ENCODE measurements at places on chromosomes 4 and X.

DNA sequence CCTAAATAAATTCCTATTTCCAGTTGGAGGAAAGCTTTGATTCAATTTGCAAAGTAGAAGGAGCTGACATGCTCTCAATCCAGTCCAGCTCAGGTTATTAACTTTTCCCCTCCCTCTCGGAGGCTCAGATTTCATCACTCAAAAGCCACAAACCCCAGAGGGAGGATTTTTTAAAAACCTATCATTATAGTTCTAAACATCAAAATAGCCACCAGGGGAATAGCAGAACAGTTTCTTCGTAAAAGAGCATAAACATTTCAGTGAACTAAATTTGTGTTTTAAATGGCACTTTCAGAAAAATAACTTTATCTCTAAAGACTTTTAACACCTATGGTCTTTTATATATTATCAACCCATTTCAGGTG lies 8.8 kb downstream of the GPRIN3 start:
- DNase-seq = no peak

DNA sequence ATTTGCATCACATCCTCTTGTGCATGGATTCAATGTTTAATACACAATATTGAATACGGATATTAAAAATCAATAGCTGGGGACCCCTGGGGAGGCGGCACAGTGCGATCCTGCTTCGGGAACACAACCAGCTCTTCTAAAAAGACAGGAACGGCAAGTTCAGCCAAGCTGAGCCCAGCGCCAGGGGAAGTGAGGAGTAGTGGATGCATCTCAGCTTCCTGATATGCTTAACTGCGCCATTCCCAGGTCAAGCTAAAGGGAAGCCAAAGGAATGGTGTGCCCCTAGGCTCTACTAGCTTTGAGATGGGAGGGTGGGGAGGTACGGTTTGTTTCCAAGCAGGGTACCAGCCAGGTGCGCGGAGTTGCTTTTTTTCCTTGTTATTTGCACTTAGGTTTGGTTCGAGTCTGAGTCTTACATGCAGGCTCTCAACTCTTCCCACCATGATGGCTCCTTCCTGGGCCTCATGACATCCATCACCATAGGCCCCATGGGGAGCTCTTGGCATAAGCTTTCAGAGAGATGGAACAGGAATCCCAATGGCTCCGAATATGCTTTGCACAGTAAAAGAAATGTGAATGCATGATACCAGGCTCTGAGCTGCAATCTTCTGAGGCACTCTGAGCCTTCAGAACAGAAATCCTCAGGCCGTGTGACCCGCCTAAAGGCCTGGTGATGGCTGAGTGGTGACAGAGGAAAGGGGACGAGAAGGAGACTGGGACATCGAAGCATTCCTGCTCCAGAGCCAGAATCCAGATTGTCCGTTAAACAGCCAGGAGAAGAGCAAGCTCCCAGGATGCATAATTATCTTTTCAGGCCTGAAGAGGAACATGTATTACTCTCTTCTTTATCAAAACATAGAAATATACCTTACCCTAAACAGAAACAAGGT lies 51.8 kb upstream of the BCOR start:
- DNase-seq = no peak

DNA sequence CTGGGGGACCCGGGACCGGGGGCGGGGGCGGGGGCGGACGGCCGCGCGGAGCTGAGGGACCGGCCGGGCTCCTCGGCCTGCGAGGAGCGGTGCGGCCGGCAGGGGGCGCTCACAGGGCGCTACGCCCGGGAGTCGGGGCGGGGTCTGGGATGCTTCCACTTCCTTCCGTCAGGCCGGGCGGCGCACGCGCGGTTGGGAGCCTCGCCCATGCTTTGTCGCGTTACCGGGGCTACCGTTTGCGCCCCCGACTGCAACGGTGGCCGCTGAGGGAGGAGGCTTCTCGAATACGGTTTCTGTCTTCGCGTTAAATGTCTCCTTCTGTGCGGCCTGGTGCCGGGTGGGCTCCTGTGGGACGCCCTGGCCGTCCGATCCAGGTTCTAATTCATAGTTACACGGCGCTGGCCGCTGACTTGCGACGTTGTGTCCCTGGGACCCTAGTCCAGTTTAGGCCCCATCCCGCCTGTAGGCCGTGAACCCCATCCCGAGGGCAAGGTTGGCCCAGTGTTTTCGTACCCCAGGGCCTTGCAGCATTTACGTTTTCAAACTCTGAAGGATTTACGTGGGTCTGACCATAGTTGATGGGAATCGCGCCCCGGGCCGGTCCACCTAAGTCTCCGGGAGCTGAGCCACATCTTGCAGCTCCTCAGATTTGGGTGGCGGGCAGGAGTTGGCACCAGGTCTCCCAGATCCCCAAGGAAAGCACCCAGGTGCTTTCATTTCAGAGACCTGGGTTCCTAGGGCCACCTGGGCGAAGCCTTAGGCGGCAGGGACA lies 549 bp downstream of the MSL3 start:
- peak; percentile 67 for DNase-seq

DNA sequence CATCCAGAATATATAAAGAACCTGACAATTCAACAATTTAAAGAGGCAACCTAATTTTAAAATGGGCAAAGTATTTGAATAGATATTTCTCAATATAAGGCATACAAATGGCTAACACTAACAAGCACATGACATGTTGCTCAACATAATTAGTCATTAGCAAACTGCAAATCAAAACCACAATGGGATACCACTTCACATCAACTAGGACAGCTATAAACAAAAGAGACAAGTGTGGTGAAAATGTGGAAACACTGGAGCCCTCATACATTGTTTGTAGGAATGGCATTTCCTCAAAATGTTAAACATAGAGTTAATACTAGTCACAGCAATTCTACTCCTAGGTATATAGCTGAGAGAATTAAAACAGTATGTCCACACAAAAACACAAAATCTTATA lies 96.7 kb downstream of the CORIN start:
- DNase-seq = no peak

- DNase-seq = no peak
Measured at GRCh38 chrX:16484338-16484737, 165.6 kb upstream of the S100G start.

GRCh38 chrX:55135171-55135570 lies 46.4 kb downstream of the PAGE2 start:
- no peak for DNase-seq

- no peak for DNase-seq
Measured at GRCh38 chr4:151442002-151442401, 33.0 kb downstream of the FHIP1A start.

- no peak for DNase-seq
Measured at GRCh38 chr4:8702020-8702495, 109.5 kb downstream of the CPZ start.

- no peak for DNase-seq
Measured at GRCh38 chrX:23331701-23332100, 2.9 kb upstream of the PTCHD1 start.

DNA sequence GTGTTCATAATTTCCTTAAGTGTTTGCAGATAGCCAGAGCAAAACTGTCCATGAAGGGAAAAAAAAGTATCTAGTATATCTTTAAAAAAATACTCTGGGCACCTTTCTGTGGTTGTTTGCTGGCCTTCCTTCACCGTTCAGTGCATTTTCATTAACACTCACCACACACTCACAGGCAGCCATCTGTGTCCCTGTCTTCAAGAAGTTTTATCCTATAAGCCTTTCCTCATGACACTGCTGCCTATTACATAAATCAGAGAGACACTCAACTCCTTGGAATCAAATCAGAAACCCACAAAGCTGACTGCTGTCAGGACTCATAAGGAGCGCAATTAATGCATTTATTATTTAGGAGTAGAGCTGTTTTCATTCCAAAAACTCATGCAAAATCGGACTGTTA lies 1720.2 kb downstream of the PCDH7 start:
- no peak for DNase-seq

DNA sequence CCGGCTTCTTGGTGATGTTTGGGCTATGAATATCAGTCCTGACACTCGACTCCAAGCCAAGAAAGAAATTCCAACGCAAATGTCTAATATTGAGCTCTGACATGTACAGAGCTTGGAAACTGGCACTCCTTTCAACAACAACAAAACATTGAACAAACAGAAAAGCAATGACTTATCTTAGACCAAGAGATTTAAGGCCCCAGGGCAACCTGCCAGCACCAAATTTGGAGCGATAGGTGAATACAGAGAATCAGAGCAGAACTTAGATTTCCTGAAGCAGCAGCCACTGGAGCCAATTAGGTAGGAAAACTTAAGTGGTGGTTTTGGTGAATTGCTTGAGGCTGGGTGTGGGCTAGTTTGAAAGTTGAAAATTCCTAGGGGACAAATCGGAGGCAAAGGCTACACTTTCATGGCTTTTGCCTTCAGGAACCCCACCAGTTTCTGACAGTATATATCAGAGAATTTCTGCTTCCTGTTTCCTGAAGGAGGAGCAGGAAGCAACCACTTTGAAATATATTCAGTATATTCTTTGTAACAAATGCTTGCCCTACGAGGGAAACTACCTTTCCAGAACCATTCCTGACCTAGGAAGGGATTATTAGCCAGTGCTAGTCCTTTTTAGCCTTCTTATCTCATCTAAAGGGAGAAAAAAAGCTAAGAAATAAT lies 10.1 kb upstream of the FMR1 start:
- no peak for DNase-seq

DNA sequence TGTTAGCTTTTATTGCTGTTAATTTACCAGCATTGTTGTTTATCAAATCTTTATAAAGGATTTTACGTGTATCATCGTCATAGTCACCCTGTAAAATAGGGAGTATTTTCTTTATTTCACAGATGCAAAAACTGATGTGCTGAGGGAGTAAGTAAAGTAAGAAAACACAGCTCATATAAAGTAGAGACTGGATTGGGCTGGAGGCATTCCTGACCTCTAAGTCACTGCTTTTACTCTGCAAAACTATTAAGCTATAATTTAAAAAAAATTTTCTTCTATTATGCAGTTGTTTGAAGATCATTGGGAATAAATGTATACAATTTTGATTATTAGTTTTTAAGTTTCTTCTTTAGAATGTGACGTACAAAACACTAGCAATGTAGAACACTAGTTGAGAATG lies 45.9 kb downstream of the NUDT6 start:
- DNase-seq = no peak

GRCh38 chr4:88826771-88827170 lies 129.1 kb upstream of the NAP1L5 start:
- DNase-seq = no peak

DNA sequence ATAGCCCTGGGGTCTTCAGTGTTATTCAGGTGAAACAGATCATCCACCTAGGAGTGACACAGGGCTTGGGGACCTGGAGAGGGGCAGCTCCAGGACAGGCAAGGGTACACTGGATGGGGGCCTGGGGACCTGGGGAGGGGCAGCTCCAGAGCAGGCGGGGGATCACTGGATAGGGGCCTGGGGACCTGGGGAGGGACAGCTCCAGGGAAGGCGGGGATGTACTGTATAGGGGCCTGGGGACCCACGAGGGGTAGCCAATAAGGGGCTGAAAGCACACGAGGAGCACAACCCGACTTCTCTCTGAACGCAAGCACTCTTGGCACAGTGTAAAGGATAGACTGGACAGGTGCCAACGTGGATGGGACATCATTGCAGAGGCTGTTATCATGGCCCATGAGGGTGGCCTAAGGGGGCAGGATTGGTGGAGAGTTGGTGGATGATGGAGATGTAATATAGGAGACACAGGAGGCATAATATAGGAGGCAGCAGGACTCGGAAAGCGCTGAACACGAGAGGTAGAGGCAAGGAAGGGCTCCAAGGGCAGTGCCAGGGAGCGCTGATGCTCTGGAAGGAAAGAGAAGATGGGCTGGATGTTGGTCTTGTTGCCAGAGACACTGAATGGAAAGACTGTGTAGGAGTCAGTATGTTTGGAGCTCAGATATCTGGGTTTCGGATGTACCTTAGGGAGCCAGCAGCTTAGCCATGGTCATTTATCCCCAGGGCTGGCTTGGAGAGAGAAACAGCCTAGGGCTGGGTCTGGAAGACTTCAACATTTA lies 37.9 kb upstream of the FGFBP2 start:
- no peak for DNase-seq

DNA sequence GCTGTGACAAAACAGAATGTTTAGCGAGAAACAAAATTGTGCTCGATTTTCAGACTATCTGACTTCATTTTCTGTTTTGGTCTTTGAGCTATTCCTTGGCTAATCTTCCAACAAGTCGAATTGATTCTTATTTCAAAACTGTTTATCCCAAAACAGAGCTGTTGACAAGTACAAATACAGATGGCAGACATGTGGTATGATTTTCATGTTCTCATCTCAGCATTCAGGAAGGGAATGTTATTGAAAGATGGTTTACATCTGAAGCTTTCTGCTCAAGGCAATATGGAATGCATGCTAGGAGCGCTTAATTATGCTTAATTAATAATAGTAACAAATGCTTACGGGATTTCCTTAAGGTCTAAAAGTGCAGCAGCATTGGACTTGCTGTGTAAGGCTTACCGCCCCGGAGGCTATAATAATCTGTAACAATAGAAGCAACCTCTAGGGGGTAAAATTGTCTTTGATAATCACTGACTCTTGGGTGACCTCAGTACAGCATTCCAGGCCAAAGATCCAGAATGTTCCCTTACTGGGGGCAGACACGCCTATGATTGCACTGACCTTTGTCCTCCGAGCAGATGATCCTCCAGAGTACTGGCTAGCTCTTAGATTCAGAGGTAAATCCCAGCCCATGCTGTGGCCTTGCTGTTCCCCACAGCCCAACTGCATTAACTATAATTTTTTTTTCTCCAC lies 16.4 kb downstream of the LSM6 start:
- no peak for DNase-seq

DNA sequence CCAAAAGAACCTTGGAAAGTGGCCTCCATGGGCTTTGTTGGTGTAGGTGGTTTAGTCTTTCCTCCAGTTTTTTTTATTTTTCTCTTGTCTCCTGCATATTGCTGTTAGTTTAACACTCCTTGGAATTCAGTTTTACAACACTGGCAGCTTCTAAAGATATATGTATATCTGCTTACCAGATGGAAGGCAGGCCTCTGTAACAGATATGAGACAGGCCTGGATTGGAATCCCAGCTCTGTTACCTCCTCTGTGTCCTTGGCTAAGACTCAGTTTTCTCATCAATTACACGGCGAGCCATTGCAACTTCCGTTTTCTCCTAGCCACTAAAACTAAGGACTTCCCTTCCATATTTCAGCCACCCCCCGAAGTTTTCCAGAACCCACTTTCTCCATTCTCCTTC lies 133.4 kb upstream of the SMAD1 start:
- no peak for DNase-seq

DNA sequence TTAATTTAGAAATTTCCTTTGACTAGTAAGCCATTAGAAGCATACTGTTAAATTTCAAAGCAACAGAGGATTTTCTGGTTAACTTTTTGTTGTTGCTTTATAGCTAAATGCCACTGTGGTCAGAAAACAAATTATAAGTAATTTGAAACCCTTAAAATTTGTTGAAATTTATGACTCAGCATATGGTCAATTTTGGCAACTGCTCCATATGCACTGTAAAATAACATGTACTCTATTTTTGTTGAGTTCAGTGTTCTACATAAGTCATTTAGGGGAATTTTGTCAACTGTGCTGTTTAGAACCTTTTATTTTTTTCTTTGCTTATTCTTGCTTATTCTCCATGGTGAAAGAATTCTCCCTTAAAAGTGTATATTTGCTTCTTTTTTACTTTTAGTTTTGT lies 28.6 kb downstream of the SCLT1 start:
- DNase-seq = no peak

- DNase-seq = no peak
Measured at GRCh38 chr4:142377342-142378091, 468.6 kb downstream of the INPP4B start.

- no peak for DNase-seq
Measured at GRCh38 chr4:73800206-73800605, 36.3 kb upstream of the CXCL6 start.

GRCh38 chr4:65456579-65456978 lies 213.7 kb downstream of the EPHA5 start:
- no peak for DNase-seq
